H4 (cell line): ENCODE measurements at places on chromosomes 2 and 18. TPM values are rescaled to one million over a fixed set of nuclear protein-coding genes. Genes with fewer than 3 reads are reported as not detected.

MARCHF4 gene
- 0.15 and 0.29 TPM in 2 replicates for total RNA-seq

L3MBTL4 gene
- 2.2 and 2.4 TPM in 2 replicates for total RNA-seq

TMEM87B gene
- 9.3 and 20.2 TPM in 2 replicates for total RNA-seq

KYNU gene
- total RNA-seq, result 304 and 345 TPM in 2 replicates

SULT6B1 gene
- 0.66 TPM in 1 of 2 replicates, not detected in the other for total RNA-seq

GAREM2 gene
- not detected in 2 replicates for total RNA-seq

TOGARAM2 gene
- total RNA-seq, result 0.21 TPM in 1 of 2 replicates, not detected in the other

IGFBP2 gene
- total RNA-seq, result 11.6 and 14.7 TPM in 2 replicates

SLC14A1 gene
- total RNA-seq, result 257 and 276 TPM in 2 replicates
